HT1080 (cell line): ENCODE measurements at places on chromosomes 3 and 15. TPM values are rescaled to one million over a fixed set of nuclear protein-coding genes. Genes with fewer than 3 reads are reported as not detected.

The AHSG gene
- total RNA-seq, result 0.32 TPM in 1 of 2 replicates, not detected in the other

The SAXO2 gene
- total RNA-seq, result 0.35 and 0.70 TPM in 2 replicates

The SERINC4 gene
- total RNA-seq, result 0.13 and 0.18 TPM in 2 replicates

The CILP gene
- 1.1 and 1.2 TPM in 2 replicates for total RNA-seq

The GOLGA8J gene
- 0.07 TPM in 1 of 2 replicates, not detected in the other for total RNA-seq

The NGLY1 gene
- total RNA-seq, result 36.4 and 42.2 TPM in 2 replicates

The PLSCR2 gene
- not detected in 2 replicates for total RNA-seq

The NUP210 gene
- 0.23 and 0.39 TPM in 2 replicates for total RNA-seq

The PAQR5 gene
- 5.3 and 6.5 TPM in 2 replicates for total RNA-seq

The BFSP2 gene
- total RNA-seq, result not detected in 2 replicates

The LSAMP gene
- total RNA-seq, result 0.21 TPM in 1 of 2 replicates, not detected in the other

The EFCC1 gene
- not detected in 2 replicates for total RNA-seq

The PLSCR1 gene
- total RNA-seq, result 90.5 and 110 TPM in 2 replicates

The CHST13 gene
- total RNA-seq, result not detected in 2 replicates

The RPP25 gene
- total RNA-seq, result 0.20 and 0.58 TPM in 2 replicates

The CSPG5 gene
- 0.47 and 0.93 TPM in 2 replicates for total RNA-seq

The AEN gene
- total RNA-seq, result 137 and 162 TPM in 2 replicates

The ITGA11 gene
- 0.77 and 2.1 TPM in 2 replicates for total RNA-seq

The SEMA3G gene
- 0.43 and 0.53 TPM in 2 replicates for total RNA-seq

The CSK gene
- 39.3 and 50.7 TPM in 2 replicates for total RNA-seq

The ABHD2 gene
- total RNA-seq, result 68.0 and 77.6 TPM in 2 replicates

The NMNAT3 gene
- total RNA-seq, result not detected in 2 replicates

The LOXL1 gene
- 51.8 and 67.5 TPM in 2 replicates for total RNA-seq

The COL6A6 gene
- not detected in 2 replicates for total RNA-seq

The GRIP2 gene
- total RNA-seq, result 0.07 TPM in 1 of 2 replicates, not detected in the other
